ENCODE measurements at places on chromosomes 1 and 21.

DNA sequence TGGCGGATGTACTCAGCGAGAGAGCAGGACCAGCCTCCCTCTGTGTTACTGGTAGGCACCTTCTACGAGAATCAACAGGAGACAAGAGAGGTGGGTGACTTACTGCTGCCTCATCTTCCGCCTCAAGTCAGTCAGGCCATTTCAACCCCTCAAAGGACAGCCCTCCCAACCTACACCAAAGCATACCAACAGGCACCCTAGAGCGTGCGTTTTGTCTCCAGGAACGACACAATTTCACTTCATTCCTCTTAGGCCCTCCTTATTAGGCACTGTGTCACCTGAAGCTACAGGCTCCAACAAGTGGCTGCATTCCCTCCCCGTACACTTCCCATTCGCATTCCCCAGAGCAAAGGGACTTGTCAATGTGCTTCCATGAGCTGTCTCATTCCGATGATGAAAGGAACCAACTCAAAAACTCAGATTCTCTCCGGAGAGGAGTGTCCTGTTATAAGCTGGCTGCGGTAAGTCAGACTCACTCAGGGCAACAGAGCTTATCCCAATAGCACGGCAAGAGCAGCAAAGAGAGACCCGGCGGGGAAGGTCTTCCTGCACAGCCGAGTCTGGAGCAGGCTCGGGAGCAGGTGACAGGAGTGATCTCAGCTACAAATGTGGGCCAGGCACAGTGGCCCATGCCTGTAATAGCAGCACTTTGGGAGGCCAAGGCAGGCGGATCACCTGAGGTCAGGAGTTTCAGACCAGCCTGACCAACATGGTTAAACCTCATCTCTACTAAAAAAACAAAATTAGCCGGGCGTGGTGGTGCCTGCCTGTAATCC is 120.6 kb upstream of the IFFO2 start:
- DNase-seq = peak; percentile 49

DNA sequence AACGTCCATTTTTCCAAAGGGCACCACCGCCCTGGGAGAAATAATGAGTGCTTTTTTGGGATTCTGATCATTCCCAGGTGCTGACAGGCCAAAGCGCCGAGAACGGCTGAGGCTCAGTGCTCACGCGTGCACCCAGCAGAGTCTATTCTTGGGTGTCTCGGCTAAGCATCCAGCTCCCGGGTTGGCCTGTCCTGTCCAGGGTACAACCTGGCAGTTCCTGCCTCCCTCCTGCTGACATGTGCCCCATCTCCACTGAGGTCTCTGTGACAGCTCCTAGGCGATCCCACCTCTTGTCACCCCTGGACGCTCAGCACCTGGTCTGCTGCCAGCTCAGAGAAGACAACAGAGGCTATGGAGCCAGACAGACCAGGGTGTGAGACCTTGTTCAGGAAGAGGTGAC is 684.5 kb downstream of the PTPRU start:
- no peak for DNase-seq

DNA sequence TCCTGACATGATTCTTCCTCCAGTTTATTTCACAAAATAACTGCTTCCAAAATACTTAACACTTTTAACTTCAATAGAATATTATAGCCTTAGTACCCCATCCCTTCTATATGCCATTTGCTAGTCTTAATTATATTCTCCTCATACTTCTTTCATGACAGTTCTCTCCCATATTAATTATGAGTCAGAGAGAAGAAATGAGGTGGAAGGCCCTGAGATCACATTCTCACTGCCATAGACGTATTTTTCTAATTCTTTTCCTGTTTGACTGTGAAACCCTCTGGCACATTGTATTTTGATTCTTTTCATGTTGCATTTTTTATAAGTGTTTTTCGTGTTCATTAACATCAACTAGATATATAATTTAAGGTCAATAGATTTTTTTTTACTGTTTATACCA is 88.4 kb downstream of the GTF2B start:
- no peak for DNase-seq

- DNase-seq = no peak
Observed at GRCh38 chr1:71861022-71861421, 421.3 kb downstream of the NEGR1 start.

GRCh38 chr1:147670319-147671001 is at the start of gene ACP6:
Gene ACP6 (minus strand): TSS chr1:147670524. CDS start chr1:147670048, 476 bp downstream.
- peak; percentile 97 for DNase-seq

GRCh38 chr1:240031009-240031408 is 60.7 kb upstream of the FMN2 start:
- DNase-seq = no peak

DNA sequence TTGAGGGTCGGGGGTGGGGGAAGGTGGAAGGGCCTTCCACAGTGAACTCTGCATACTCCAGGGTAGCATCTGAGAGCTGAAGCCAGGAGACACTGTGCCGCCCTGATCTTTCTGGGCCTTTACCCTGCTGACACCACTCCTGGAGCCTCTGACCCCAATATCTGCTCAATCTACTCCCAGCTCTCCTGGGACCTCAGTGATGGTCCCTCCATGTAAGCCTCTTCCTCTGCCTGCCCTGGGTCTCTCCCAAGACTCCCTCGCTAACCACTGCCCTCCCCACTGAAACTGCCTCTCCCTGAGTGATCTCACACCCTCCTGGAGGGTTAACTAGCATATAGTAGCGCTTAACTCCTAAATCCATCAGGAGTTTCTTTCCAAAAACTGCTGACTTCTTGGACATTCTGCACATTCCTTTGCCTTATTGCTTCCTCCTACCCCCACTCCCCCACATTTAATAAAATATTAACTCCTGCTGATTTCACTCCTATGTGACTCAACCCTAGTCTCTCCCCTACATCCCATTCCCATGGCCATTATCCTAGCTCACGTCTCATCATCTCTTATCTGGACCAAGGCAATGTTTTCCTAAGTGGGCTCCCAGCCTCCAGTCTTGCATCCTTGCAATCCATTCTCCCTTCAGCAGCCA is 145.6 kb downstream of the HMGB4 start:
- no peak for DNase-seq

DNA sequence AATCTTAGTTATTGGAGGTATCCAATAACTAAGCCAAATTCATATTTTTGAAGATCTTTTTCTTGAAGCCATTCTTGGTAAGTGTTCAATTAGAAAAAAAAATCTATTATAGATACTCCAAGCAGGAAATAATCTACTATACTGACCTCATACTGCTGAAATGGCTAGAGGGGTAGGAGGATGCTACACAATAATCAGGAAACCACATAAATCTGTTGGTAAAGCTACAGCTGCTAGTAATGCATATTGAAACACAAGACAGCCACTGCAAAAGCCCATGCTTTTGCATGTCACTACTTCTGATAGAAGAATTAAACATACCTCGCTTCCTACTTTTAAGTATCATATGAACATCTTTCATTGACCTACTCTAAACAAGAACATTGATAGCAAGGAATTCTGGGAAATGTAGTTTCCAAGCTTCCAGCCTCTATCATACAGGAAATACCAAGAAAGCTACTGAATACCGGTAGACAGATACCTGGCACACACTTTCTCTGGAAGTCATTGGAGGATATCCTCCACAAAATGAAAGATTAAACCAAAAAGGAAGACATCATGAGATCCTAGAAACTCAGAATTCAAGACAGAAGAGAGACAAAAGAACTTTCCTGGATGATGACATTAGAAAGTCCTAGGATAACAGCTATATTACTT is 103.0 kb upstream of the VAV3 start:
- no peak for DNase-seq

DNA sequence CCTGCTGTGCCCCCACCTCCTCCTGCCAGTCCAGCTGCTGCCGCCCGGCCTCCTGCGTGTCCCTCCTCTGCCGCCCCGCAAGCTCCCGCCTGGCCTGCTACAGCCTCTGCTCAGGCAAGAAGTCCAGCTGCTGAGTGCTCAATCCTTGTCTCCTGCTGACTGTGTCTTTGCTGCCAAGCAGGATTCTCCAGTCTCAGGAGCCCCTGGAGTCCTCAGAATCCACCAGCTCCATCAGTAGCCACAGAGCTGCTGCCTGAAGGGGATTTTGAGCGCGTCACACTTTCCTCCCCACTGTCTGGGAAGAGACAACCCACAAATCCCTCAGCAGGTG is 973 bp downstream of the KRTAP10-11 start:
- no peak for DNase-seq

- peak; percentile 86 for DNase-seq
Observed at GRCh38 chr1:92485381-92486250, 1.1 kb downstream of the GFI1 start.

DNA sequence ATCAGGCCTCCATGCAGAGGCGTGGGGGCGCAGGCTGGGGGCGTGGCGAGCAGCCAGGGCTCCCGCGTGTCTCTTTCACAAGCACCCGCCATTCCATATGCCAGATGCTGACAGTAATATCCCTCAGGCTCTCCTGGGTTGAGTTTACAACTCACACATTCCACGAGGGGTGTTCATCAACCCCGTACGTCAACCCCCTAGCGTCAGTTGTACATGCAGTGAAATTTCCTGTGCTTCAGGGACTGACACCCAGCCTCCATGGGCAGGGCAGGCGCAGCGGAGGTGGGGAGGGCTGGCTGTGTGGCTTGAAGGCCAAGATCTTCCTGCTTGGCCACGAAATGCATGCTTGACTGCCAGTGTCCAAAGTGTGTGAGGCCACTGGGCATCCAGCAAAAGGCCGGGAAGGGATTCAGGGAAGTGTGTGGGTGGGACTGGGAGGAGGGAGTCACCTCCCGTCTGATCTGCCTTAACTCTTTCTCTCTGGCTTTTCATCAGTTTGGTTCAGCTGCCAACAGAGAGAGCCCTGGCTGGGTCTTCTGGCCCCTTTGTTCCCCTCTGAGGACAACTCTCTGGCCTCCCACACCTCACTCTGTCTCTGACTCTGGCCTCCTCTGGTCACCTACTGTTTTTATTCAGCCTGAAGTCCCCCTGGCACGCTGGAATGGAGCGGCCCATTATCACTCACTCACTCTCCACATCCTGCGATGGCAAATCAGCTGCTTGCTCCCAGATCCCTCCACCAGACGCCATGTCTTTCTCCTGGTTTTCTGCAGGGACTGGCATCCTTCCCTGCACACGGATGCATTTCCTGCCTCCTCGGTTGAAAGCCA is 33.8 kb downstream of the CLIC6 start:
- DNase-seq = peak; percentile 95

DNA sequence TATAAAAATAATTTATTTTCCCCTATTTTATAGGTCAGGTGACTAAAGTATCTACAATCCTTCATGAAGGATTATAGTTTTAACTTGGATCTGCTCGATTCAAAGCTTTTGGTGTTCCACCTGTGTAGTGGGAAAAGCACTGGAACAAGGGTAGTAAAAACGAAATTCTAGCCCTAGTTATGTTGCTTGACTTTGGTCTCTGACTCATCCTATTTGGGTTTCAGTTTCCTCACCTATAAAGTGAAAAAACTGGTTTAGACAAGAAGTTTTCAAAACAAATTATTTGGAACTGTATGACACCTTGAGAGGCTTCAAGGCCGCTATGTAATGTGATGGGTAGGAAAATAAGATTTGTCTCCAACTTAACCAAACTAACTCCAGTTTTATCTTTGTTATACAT is 505.2 kb upstream of the ZRANB2 start:
- DNase-seq = no peak

DNA sequence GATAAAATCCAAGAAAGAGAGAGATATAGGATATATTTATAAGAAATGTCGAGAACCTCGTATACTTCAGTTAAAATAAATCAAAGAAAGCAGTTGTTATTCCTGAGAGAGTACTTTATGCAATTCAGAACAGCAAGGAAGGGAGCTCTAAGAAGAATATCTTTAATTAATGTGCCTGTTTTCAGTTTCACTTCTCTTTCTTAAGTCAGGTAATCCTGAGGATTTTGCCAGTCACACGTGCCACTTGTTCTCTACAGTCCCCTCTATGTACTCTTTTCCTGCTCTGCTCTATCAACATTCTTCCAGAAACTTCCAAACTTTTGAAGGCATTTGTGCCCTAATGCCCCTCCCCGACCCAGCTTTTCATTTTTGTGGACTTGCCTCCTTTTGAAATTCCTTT is 211.9 kb downstream of the AKT3 start:
- DNase-seq = no peak

GRCh38 chr1:207919523-207920170 is 8.7 kb upstream of the CD34 start:
- no peak for DNase-seq

GRCh38 chr21:41369105-41369919 is 7.5 kb downstream of the MX2 start:
- no peak for DNase-seq

DNA sequence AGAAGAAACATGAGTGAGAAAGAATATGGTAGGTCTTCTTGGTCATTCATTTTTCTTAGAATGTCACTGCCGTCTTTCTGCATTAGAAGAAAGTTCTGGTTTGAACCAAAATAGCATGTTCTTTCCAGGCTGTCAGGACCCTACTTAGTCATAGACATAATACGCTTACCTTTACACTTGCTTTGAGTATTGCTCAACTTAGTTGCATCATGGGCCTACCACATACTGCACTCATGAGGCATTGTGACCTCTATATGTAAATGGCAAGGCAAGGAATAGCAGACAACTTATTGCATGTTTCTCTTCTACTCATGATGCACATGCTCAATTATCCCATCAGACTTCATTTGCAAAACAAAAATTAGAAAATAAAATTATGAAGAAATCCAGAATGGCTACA is 415.0 kb downstream of the HLX start:
- no peak for DNase-seq

DNA sequence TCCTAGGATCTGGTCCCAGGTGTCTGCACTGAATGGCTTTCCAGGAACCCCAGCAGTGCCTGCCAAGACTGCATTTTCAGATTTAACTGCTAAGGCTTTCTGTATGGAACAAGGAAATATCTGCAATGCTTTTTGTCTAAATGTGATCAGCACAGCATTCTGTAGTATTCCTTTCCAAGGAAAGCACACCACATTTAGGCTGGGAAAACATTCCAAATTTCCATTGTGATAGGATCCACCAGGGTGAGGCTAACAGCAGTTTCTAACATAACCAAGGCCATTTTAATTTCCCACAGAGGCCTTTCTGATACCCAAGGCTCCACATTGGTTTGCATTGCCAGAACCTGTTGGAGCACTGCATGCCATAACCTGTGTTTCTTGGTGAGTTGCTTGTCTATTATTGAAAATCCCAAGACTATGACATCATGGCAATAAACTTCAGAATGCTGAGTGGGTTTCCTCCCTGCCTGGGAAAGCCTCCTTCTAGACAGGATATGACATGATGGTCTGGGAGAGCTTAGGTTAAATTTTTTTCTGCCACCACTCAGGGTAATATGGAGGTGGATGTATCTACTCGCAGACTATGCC is 23.3 kb upstream of the PTGFRN start:
- DNase-seq = no peak

GRCh38 chr1:97074771-97075170 is 353.2 kb downstream of the PTBP2 start:
- DNase-seq = no peak

- DNase-seq = no peak
Observed at GRCh38 chr1:204928671-204929486, 58.2 kb downstream of the NFASC start.

- no peak for DNase-seq
Observed at GRCh38 chr1:81584398-81584797, 216.3 kb upstream of the ADGRL2 start.

Measured in posterior vena cava (tissue), 2 donors.